ENCODE measurements at places on chromosomes 11 and 22. TPM values are rescaled to one million over a fixed set of nuclear protein-coding genes. Genes with fewer than 3 reads are reported as not detected.

Gene RRP7A
- total RNA-seq = 31.2 TPM

- H3K27ac ChIP-seq = no peak overlapping the region
- H3K36me3 ChIP-seq = no peaks in the 10 kb centered on the region
- no peaks in the 10 kb centered on the region for H3K4me1 ChIP-seq
- no peak overlapping the region for H3K4me3 ChIP-seq
Observed at GRCh38 chr11:116500947-116501602, 271.7 kb downstream of the BUD13 start.

- H3K27me3 ChIP-seq = peaks cover 75% of the 10 kb centered on the region
- no peaks in the 10 kb centered on the region for H3K36me3 ChIP-seq
- H3K4me1 ChIP-seq = no peaks in the 10 kb centered on the region
- no peak overlapping the region for H3K27ac ChIP-seq
Observed at GRCh38 chr22:39546889-39547586, 14.5 kb upstream of the RPS19BP1 start.

DNA sequence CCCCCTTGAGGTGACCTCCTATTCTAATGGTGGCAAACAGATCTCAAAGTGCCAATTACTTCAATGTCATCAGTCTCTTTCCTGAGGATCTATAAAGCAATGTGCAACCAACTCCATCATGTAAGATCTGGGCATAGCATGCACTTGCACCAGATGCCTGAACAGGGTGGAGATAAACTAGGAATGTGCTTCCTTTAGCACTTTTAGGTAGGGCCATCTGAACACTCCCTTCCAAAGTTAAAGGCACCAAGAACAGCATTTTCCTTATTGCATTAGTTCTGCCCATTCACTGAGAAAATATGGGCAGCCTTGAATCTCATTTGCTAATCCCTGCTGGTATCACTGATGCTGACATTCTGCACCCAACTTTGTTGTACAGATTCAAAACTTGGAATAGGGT is 112.0 kb downstream of the SGSM3 start:
- peaks cover 58% of the 10 kb centered on the region for H3K4me1 ChIP-seq
- no peak for DNase-seq
- no peak overlapping the region for H3K27ac ChIP-seq
- H3K36me3 ChIP-seq = no peaks in the 10 kb centered on the region
- no peak overlapping the region for H3K4me3 ChIP-seq

GRCh38 chr11:19676475-19677380 is 35.9 kb upstream of the NAV2 start:
- DNase-seq = no peak
- peaks cover 51% of the 10 kb centered on the region for H3K4me1 ChIP-seq
- no peak overlapping the region for H3K4me3 ChIP-seq

DNA sequence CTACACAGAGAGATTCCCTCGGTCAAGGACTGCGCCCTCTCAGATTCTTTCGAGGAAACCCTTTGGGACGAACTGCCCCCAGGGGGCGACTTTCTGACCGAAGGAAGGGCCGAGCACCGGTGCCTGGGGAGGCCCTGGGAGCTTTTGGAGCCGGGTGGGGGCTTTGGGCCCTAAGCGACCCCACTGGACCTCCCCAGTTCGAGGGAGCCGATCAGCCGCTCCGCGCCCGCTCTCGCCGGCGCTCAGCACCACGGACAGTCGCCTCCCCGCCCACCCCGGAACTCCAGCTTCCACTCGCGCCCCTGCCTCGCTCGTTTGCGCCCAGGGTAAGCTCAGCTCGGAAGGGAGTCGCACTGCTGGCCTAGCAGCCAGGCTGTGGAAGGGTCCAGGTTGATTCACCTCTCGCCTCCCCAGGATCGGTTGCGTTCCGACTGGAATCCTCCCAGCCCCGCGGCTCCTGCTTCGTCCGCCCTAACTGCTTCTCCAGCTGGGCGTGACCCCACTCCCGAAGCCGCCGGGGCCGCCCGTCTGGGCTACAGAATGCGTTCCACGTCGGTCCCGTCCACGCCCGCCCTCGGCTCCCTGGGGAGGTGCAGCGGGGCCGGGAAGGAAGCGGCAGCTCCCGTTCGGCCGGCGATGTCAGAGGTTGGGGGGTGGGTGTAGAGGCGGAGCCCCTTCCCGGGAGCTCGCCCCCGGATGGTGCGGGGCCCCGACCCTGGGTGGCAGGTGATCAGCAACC is 428 bp downstream of the SCN3B start:
- peaks cover 14% of the 10 kb centered on the region for H3K4me1 ChIP-seq
- no peaks in the 10 kb centered on the region for H3K36me3 ChIP-seq
- H3K27ac ChIP-seq = no peak overlapping the region
- H3K27me3 ChIP-seq = peaks cover 56% of the 10 kb centered on the region
- peak overlapping the region; percentile 58 for H3K4me3 ChIP-seq

DNA sequence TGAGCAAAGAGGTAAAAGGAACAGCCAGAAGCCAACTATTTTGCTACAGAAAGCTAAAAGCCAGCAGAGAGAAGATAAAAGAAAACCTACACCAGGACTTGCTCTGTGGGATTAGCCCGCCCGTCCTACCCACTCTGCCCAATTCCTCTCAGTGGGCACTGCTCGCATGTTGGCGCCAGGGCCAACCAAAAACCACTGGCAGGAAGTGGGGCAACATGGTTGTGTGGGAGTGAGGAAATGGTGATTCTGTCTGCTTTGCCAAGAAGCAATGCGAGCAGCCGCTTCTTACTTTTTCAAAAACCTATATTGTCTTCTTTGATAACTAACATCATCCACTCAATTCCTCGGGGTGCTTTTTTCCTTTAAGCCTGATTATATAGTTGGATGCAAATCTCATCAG is 14.2 kb upstream of the APOA1 start:
- no peak overlapping the region for H3K4me3 ChIP-seq
- peaks cover 26% of the 10 kb centered on the region for H3K36me3 ChIP-seq
- no peaks in the 10 kb centered on the region for H3K27me3 ChIP-seq
- no peak overlapping the region for H3K27ac ChIP-seq
- no peak for DNase-seq
- H3K4me1 ChIP-seq = peaks cover 19% of the 10 kb centered on the region

DNA sequence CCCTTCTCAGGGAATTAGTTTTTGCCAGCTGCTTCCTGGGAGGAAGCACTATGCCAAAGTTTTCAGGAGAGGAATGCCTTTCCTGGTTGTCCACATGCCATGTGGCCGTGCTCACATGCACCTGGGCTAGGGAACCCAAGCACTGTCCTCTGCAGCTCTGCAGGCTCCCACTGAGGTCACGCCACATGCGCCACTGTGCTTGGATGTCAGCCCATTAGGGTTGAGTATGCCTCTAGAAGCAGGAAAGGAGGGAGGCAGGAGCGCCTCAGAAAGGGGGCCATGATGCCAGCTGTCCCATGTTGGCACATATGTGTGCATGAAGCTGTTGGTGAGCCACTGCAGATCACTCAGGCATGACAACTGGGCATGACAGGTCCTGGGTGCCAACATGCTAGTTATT is 81.6 kb upstream of the SUSD2 start:
- H3K27ac ChIP-seq = no peak overlapping the region
- peaks cover 62% of the 10 kb centered on the region for H3K36me3 ChIP-seq
- peak; percentile 48 for DNase-seq
- no peaks in the 10 kb centered on the region for H3K4me1 ChIP-seq
- no peak overlapping the region for H3K4me3 ChIP-seq

DNA sequence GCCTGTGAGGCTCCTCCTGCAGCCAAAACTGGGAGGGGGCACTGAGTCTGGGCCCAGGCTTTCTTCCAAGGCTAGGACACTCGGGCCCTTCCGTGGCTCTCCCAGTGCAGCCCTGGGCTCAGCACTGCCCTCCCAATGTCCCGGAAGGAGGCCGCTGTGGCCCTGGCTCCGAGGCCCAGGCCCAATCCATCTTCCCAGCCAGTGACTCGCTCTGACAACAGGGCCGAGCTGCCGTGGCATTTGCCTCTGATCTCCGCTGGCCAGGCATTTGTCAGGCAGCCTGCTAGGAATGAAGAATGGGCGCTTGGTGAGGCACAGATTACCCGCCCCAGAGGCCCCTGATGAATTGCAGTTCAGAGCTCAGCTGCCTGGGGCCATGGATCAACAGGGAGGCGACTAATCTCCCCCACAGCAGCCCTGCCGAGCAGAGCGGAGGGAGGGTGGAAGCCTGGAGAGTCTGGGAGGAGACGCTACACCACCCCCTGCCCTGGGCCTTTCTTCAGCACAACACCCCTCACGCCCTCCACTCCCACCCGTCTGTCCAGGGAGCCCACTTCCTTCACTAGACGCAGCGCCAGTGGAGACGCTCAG is 8.3 kb downstream of the FXYD2 start:
- H3K4me3 ChIP-seq = no peak overlapping the region
- DNase-seq = no peak
- H3K36me3 ChIP-seq = no peaks in the 10 kb centered on the region
- no peaks in the 10 kb centered on the region for H3K27me3 ChIP-seq
- H3K4me1 ChIP-seq = peaks cover 43% of the 10 kb centered on the region

Gene PARVG
- total RNA-seq = 65.9 TPM

DNA sequence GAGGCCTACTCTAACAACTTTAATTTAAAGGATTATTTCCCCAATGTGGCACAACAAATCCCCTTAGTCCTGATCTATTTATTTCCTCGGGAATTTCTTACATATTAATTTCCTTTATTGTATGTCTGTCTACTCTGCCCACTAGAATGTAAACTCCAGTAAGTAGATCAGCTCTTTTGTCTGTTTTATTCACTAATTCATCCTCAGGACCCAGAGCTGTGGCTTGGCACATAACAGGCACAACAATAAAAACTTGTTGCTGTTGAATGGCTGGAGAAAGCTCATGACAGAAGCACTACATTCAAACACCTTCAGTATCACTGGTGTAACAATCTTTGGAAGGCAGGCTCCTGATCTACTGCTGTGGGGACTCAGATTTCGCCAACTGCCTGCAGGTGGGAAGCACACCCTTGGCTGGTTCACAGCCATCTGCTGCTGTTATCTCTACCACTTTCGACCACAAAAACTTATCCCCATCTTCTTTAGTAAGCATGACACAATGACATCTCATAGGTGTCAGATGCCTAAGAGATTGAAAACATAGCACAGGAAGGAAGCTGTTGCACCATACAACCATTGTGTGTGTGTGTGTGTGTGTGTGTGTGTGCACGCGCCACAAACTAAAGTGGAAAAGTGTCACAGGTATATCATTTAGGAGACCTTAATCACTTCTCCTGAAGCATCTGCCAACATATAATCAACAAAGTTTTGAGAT is 11.9 kb downstream of the HIRA start:
- no peak overlapping the region for H3K27ac ChIP-seq
- no peak overlapping the region for H3K4me3 ChIP-seq
- DNase-seq = no peak
- H3K36me3 ChIP-seq = no peaks in the 10 kb centered on the region
- no peaks in the 10 kb centered on the region for H3K4me1 ChIP-seq

- H3K27me3 ChIP-seq = no peaks in the 10 kb centered on the region
- no peak for DNase-seq
- H3K4me3 ChIP-seq = peak overlapping the region; percentile 80
Observed at GRCh38 chr11:47268448-47269001, 1.4 kb upstream of the MADD start.

DNA sequence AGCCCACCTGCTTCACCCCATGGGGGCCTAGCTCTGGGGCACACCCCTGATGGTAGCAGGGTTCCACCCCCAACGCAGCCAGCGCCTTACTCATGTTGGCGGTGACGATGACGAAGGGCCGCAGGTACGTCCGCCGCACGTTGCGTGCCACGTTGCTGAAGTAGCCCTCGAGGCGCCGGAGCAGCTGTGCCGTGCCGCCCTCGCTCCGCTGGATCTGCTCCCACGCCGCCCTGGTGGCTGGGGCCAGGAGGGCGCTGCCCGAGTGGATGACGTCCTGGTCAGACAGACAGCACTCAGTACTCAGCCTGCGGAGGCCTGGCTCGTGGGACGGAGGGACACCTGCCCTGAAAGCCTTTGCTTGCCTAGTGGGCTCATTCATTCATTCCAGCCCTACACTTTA is 50.8 kb downstream of the TRMU start:
- no peaks in the 10 kb centered on the region for H3K36me3 ChIP-seq
- H3K27me3 ChIP-seq = no peaks in the 10 kb centered on the region
- no peak overlapping the region for H3K27ac ChIP-seq
- H3K4me1 ChIP-seq = no peaks in the 10 kb centered on the region
- DNase-seq = no peak
- H3K4me3 ChIP-seq = no peak overlapping the region

GRCh38 chr22:39148727-39149535 is 3.5 kb downstream of the CBX7 start:
- peak; percentile 71 for DNase-seq
- peak overlapping the region; percentile 78 for H3K27ac ChIP-seq
- H3K4me1 ChIP-seq = peaks cover 63% of the 10 kb centered on the region
- peaks cover 6% of the 10 kb centered on the region for H3K27me3 ChIP-seq
- no peak overlapping the region for H3K4me3 ChIP-seq
- H3K36me3 ChIP-seq = no peaks in the 10 kb centered on the region

- H3K27ac ChIP-seq = no peak overlapping the region
- H3K4me1 ChIP-seq = peaks cover 5% of the 10 kb centered on the region
- no peaks in the 10 kb centered on the region for H3K27me3 ChIP-seq
- DNase-seq = no peak
Observed at GRCh38 chr11:94539420-94539819, 4.3 kb upstream of the FUT4 start.

DNA sequence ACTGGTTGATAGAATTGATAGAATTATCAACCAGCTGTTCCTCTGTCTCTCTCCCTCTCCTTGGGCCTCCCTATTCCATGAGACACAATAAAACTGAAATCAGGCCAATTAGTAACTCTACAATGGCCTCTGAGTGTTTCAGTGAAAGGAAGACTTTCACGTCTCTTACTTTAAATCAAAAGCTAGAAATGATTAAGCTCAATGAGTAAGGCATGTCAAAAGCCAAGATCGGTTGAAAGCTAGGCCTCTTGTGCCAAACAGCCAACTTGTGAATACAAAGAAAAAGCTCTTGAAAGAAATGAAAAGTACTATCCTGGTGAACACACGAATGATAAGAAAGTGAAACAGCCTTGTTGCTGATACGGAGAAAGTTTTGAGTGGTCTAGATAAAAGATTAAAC is 16.6 kb downstream of the PIH1D2 start:
- H3K4me3 ChIP-seq = no peak overlapping the region
- H3K36me3 ChIP-seq = peaks cover 66% of the 10 kb centered on the region
- H3K27me3 ChIP-seq = no peaks in the 10 kb centered on the region
- H3K27ac ChIP-seq = no peak overlapping the region
- no peaks in the 10 kb centered on the region for H3K4me1 ChIP-seq

Gene TTLL1
- 5.1 TPM for total RNA-seq

DNA sequence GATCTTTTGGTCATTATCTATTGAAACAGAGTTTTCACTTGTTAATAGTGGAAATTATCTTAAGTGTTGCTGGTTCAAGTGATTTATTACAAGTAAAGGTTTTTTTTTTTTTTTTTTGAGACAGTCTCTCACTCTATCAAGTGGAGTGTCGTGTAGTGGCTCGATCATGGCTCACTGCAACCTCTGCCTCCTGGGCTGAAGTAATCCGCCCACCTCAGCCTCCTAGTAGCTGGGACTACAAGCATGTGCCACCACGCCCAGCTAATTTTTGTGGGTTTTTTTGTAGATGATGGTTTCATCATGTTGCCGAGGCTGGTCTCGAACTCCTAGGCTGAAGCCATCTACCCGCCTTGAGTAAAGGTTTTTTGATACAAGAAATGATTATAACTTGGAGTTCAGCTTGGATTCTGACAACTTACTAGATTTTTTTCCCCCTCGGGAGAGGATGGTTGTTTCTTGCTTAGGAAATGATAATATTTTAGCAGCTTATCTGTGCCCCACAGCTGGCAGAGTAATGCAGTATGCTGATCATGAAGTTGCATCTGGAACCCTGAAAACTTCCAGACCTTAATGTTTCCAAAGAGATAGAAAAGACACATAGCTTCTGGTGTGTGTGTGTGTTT is 68.9 kb downstream of the MTMR3 start:
- DNase-seq = no peak
- no peaks in the 10 kb centered on the region for H3K27me3 ChIP-seq
- H3K27ac ChIP-seq = no peak overlapping the region
